ENCODE measurements at places on chromosomes 1 and 21.
A peak's percentile ranks its signal among the peaks of the same experiment; 100 is the strongest.

DNA sequence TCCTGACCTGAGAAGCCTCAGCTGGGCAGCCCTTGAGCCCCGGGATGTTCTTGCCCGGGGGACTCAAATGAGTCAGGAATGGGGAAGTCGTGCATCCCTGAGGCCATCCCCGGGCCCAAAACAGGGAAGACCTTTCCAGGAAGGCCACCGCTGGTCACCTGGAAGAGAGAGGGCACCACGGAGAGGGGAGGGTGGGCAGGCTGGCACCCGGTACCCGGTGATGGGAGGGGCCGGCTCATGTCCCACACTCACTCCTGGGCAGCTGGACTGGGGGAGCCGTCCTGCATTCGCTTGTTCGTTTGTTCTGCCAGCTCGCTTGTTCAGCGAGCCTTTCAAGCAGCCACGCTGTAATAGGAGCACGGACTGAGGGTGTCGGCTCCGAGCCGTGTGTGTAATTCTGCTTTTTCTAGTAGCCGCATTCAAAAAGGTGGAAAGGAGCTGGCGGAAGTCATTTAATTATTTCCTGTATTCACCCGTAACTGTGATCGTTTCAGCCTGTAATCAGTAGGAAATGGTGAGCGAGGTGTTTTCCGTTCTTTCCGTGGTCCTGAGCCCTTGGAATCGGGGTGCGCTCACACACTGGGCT, 48.4 kb upstream of the CCDC27 start:
- peak overlapping the region; percentile 66 for H3K27ac ChIP-seq
- DNase-seq: no peak
- no peaks in the 10 kb centered on the region for H3K36me3 ChIP-seq
- no peak overlapping the region for H3K4me3 ChIP-seq

GRCh38 chr1:156251527-156251926, 3.7 kb upstream of the PAQR6 start:
- H3K27me3 ChIP-seq: no peaks in the 10 kb centered on the region
- peaks cover 26% of the 10 kb centered on the region for H3K4me1 ChIP-seq
- H3K36me3 ChIP-seq: peaks cover 43% of the 10 kb centered on the region
- peak; percentile 39 for DNase-seq
- H3K27ac ChIP-seq: peak overlapping the region; percentile 86

DNA sequence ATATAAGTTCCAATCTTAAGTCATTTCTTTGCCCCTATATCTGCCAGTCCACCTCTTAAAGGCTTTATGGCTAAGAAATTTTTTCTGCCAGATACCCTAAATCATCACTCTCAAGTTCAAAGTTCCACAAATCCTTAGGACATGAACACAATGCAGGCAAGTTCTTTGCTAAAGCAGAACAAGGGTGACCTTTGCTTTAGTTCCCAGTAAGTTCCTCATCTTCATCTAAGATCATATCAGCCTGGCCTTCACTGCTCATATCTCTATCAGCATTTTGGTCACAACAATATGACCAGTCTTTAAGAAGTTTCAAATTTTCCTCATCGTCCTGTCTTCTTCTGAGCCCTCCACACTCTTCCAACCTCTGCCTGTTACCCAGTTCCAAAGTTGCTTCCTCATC, 402.2 kb upstream of the RUNX1 start:
- H3K27ac ChIP-seq: no peak overlapping the region
- H3K4me1 ChIP-seq: no peaks in the 10 kb centered on the region

- no peak overlapping the region for H3K27ac ChIP-seq
- peak overlapping the region; percentile 25 for H3K4me3 ChIP-seq
- H3K27me3 ChIP-seq: peaks cover 8% of the 10 kb centered on the region
Observed at GRCh38 chr1:6461538-6462411, 4.2 kb downstream of the TNFRSF25 start.

- no peak for DNase-seq
- H3K27me3 ChIP-seq: no peaks in the 10 kb centered on the region
- H3K36me3 ChIP-seq: peaks cover under 1% of the 10 kb centered on the region
- H3K4me1 ChIP-seq: no peaks in the 10 kb centered on the region
- H3K4me3 ChIP-seq: no peak overlapping the region
Observed at GRCh38 chr1:180751921-180752320, 120.1 kb downstream of the XPR1 start.

DNA sequence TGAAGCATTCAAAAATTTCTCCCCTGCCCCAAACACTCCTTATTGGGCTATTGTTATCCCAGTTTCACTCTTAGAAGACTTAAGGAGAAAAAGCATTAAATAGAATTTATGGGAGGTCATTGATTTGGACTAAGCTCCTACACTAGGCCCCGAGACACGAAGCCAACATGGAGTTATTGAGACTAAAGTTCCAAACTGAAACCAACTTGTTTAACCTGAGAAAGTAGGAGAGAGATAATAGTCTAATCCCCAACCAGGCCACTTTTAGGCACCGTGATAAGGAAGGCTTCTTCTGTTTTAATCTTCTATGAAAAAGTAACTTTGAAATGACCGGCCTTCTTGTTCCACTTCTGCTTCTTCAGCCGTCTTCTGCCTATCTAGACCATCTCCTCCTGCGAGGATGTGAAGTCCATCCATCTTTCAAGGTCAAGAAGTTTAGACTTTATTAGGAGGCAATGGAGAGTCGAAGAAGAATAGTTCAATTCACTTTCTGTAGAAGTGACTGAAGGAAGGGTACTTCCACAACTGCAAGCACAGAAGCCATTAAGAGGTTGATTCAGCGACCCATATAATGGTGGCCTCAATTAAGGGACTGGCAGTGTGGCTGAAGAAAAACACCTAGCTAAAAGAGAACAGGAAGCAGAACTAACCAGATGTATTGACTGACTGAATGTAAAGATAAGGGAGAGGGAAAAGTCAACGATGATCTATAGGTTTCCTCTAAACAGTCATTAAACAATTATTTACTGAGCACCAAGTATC, 428.8 kb downstream of the SMYD3 start:
- H3K4me3 ChIP-seq: no peak overlapping the region
- no peak overlapping the region for H3K27ac ChIP-seq
- no peaks in the 10 kb centered on the region for H3K27me3 ChIP-seq
- DNase-seq: no peak
- H3K4me1 ChIP-seq: peaks cover 4% of the 10 kb centered on the region

GRCh38 chr1:107294686-107295085, 153.8 kb downstream of the NTNG1 start:
- H3K4me1 ChIP-seq: no peaks in the 10 kb centered on the region
- DNase-seq: no peak
- H3K27me3 ChIP-seq: peaks cover 2% of the 10 kb centered on the region
- H3K4me3 ChIP-seq: no peak overlapping the region
- H3K27ac ChIP-seq: no peak overlapping the region

- peaks cover 41% of the 10 kb centered on the region for H3K4me1 ChIP-seq
- no peak for DNase-seq
- no peak overlapping the region for H3K4me3 ChIP-seq
- H3K36me3 ChIP-seq: peaks cover 3% of the 10 kb centered on the region
- no peak overlapping the region for H3K27ac ChIP-seq
Observed at GRCh38 chr1:173405834-173406233, 71.3 kb upstream of the PRDX6 start.

DNA sequence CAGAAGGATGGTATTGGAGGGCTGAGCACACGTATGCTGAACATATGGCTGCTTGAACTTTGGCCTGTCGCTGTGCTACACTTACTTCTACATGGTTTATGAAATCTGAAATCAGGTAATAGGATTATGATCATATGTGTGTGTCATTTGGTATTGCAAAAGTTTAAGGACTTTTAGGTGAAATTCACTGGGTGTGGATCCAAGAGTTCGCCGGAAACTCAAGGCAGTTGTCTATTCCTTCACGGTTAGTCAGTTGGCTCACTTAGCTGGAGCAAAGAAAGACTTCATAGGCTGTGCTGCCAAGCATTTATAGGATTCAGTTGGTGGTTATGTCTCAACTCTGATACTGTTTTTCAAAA, 927 bp downstream of the UAP1 start:
- H3K36me3 ChIP-seq: peaks cover 3% of the 10 kb centered on the region
- peak overlapping the region; percentile 87 for H3K27ac ChIP-seq
- H3K4me3 ChIP-seq: peak overlapping the region; percentile 92
- no peak for DNase-seq

- H3K27me3 ChIP-seq: peaks cover 6% of the 10 kb centered on the region
- DNase-seq: no peak
- no peaks in the 10 kb centered on the region for H3K36me3 ChIP-seq
- H3K4me3 ChIP-seq: no peak overlapping the region
Observed at GRCh38 chr1:153470707-153471106, 10.3 kb upstream of the S100A7 start.

- H3K4me1 ChIP-seq: peaks cover 21% of the 10 kb centered on the region
- peaks cover 36% of the 10 kb centered on the region for H3K27me3 ChIP-seq
- peak; percentile 59 for DNase-seq
- H3K4me3 ChIP-seq: peak overlapping the region; percentile 59
- H3K36me3 ChIP-seq: no peaks in the 10 kb centered on the region
- no peak overlapping the region for H3K27ac ChIP-seq
Observed at GRCh38 chr1:23177438-23178380, 9.1 kb upstream of the LUZP1 start.

DNA sequence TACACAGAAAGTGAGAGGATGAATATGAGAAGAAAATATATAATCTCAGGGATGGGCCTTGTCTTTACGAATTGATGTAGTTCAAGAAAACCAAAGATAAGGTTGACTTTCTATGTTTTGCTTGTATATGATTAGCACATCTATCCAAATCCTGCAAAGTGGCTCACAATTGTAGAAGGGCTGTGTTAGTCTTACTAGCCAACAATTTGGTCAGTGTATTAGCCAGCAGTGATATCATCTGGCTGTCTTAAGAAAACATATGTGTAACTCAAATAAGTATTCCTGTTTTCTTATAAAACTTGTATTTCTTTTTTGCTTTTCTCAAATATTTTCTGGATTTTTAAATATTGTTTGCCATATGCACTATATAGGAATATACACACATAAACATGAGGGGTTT, 5.5 kb downstream of the SDCCAG8 start:
- no peaks in the 10 kb centered on the region for H3K27me3 ChIP-seq
- H3K36me3 ChIP-seq: no peaks in the 10 kb centered on the region
- H3K4me3 ChIP-seq: no peak overlapping the region
- H3K4me1 ChIP-seq: peaks cover 13% of the 10 kb centered on the region
- no peak for DNase-seq

DNA sequence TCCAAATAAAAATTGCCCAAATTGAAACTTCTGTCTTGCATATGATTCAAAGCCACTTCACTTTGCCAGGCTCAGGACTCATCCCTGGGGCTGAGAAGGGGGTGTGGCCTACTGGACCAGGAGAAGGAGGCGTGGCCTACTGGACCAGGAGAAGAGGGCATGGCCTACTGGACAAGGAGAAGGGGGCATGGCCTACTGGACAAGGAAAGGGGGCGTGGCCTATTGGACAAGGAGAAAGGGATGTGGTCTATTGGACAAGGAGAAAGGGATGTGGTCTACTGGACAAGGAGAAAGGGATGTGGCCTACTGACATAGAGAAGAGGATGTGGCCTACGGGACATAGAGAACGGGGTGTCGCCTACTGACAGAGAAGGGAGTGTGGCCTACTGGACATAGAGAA, 405.3 kb downstream of the RRAGC start:
- H3K4me1 ChIP-seq: no peaks in the 10 kb centered on the region
- no peaks in the 10 kb centered on the region for H3K36me3 ChIP-seq
- no peak for DNase-seq
- H3K4me3 ChIP-seq: no peak overlapping the region

DNA sequence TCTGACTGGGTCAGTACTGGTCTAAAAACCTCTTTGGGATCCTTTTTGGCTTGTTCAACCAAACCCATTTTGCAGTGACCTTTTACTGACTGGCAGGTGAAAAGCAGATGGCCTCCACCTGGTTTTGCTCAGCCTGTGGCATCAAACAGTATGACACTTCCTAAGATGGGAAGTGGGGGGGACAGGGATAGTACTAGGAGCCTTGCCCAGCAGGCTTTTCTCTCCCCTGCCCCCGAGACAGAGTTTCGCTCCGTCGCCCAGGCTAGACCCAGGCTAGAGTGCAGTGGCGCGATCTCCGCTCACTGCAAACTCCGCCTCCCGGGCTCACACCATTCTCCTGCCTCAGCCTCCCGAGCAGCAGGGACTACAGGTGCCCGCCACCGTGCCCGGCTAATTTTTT, 18.3 kb downstream of the INTS3 start:
- peaks cover 64% of the 10 kb centered on the region for H3K36me3 ChIP-seq
- H3K27me3 ChIP-seq: no peaks in the 10 kb centered on the region
- peaks cover 17% of the 10 kb centered on the region for H3K4me1 ChIP-seq
- no peak overlapping the region for H3K4me3 ChIP-seq
- DNase-seq: no peak

GRCh38 chr1:5651964-5652821, 340.0 kb downstream of the NPHP4 start:
- DNase-seq: no peak
- no peaks in the 10 kb centered on the region for H3K36me3 ChIP-seq
- H3K27me3 ChIP-seq: peaks cover 7% of the 10 kb centered on the region
- H3K4me3 ChIP-seq: no peak overlapping the region
- H3K27ac ChIP-seq: no peak overlapping the region

DNA sequence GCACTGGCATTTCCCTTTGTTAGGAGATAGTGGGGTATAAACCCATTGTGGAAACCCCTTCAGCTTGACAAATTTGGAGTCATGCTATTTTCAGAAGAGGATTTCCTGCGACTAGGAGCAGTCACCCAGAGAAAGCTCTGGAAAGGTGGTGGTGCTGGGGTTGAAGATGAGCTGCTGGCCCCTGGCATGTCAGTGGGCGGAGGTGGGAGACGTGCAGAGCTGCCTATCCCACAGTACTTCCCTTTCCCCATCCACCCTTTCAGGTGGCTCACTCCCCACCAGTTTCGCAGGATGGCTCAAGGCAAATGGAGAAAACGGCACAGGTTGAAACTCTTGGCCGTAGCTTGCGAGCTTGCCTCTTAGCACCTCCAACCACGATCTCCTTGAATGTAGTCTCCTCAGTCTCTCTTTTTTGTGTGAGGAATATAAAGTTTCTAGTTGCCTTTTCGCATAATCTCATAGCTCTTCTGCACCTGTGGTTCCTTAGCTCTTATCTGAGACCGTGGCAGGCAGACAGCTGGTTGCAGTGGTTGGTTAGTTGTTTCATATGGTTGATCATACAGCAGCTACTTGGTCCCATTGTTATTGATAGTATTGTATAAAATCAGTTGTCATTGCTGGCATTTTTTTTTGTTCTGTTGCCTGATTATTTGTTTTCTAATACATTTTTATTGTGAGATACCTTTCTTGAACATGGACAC, 48.2 kb downstream of the ADARB1 start:
- no peaks in the 10 kb centered on the region for H3K27me3 ChIP-seq
- peaks cover 11% of the 10 kb centered on the region for H3K36me3 ChIP-seq
- DNase-seq: no peak

DNA sequence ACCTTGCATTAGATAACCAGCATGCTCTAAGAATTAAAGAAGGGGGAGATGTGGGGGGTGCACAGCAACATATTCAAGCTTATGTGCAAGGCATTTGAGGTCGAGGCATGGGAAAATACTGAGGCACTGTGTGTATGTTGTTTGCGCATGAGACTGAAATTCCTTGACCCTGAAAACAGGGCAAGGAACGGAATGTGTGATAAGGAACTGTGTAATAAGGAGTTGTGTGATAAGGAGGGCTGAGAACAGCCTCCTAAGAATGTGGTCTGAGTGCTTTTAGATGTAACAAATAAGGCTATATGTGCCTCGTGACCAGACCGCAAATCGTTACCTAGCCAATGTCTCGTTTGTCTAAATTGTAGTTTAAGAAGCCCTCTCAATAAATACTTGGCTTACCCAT, 26.5 kb upstream of the ITLN1 start:
- peaks cover 5% of the 10 kb centered on the region for H3K27me3 ChIP-seq
- no peak overlapping the region for H3K27ac ChIP-seq
- no peaks in the 10 kb centered on the region for H3K36me3 ChIP-seq
- no peak for DNase-seq
- H3K4me1 ChIP-seq: no peaks in the 10 kb centered on the region
